SJCRH30 (cell line): ENCODE measurements at places on chromosomes 1 and 21. TPM values are rescaled to one million over a fixed set of nuclear protein-coding genes. Genes with fewer than 3 reads are reported as not detected.

Gene CCDC185
- total RNA-seq = not detected in 2 replicates

Gene ST6GALNAC3
- total RNA-seq = 4.8 and 6.4 TPM in 2 replicates

- DNase-seq = no peak
Observed at GRCh38 chr1:6868660-6869380, 83.6 kb downstream of the CAMTA1 start.

DNA sequence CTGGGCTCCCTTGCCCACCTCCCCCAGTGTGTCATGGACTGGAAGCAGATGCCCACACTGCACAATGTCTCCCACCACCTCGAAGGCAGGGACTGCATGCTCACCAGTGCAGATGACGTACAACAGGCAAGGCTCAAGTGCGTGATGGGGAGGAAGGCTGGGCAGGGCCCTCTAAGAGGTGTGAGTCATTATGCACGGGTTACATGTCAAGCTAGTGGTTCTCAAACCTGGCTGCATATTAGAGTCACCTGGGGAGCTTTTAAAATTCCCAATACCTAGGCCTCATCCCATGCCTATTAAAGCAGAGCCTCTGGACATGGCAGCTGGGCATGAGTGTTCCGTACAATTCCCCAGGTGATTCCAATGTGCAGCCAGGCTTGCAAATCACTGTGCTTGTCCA, 137.9 kb upstream of the NGF start:
- no peak for DNase-seq

GRCh38 chr1:54869173-54869851, 17.7 kb downstream of the DHCR24 start:
- DNase-seq = no peak

- DNase-seq = no peak
Observed at GRCh38 chr1:99229122-99229521, 35.2 kb upstream of the PLPPR4 start.

DNA sequence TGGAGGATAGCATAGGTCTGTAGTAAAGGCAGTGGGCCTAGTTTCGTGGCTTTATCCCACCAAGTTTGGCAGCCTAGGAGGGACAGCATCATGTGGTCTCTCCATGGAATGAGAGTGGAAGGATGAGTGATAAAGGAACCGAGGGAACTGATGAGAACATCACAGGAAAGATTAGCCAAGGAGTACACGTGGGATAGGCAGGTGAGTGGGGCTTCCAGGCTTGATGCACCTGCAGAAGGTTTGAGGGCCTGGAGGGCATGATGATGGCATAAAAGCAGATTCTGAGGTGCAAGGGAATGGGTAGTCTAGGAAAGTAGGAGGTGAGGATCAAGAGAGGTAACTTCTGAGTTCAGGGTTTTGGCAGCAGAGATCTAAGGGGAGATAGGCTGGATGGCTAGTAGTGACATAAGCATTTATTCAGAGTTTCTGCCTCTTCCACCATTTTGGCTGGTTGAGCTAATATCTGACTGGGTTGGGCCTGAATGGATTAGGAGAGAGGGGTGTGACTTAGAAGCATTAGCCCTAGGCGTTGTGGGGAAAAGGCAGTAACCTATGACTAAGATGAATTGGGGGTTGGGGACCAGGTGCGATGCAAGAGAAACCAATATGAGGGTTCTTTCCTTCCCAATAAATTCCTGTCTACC, 9.1 kb downstream of the PTGFRN start:
- no peak for DNase-seq

DNA sequence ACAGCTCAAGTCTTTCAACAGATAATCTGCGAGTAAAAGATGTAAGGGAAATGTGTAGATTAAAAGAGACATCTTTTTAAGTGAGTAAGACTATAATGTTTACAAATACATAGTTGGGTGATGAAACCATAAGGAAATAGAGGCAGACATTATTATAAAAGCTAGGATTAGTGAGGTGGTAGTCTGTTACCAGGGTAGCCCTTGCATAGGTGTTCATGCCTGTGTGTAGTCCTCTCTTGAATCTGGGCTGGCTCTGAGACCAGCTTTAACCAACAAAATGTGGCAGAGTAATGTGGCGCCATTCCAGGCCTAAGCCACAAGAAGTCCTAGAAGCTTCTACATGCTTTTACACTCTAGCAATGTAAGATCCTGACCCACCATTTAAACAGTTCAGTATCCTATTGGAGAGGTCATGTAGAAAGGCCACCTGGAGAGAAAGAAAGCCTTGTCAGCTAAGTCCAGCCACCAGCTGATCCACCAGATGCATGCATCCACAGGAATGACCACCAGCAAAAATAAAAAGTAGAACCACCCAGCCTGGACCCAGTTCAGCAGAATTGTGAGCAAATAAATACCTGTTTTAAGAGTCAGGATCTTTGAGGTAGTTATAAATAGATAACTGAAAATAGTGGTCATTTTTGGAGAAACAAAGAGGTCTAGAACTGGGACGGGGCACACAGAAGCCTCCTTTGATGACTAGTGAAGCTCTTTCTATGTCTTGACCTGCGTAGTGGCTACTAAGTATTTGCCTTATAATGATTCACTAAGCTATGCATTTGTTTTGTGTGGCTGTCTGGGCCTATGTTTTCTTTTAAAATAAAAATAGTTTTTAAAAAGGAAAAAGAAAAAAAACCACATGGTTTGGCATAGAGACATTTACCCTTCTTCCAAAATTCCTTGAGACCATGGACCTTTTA, 8.1 kb downstream of the NIBAN1 start:
- DNase-seq = no peak

Gene TNFRSF25
- 4.1 and 4.6 TPM in 2 replicates for total RNA-seq
